Left ventricle myocardium inferior (tissue), 1 donor: ENCODE measurements at places on chromosomes 2 and 18.

DNA sequence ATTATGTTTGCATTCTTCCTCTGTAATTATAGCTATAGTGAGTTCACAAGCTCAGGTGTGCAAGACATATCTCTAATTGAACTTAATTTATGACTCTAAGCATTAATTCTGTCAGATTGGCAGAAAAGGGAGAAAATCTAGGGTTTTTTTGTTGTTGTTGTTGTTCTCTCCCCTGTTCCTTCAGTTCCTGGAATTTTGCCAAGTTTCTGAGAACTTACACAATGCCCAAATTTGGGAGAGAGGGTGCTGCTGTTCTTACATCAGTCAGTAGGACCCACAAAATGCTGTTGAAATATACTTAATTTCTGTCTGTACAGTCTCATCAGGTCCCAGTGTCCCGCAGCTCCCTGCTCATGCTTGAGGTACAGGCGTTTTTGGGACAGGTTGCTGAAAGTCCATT, 221.8 kb upstream of the RBMS1 start:
- DNase-seq, result no peak

GRCh38 chr2:3420076-3420768, 40.7 kb downstream of the TRAPPC12 start:
- DNase-seq, result no peak

DNA sequence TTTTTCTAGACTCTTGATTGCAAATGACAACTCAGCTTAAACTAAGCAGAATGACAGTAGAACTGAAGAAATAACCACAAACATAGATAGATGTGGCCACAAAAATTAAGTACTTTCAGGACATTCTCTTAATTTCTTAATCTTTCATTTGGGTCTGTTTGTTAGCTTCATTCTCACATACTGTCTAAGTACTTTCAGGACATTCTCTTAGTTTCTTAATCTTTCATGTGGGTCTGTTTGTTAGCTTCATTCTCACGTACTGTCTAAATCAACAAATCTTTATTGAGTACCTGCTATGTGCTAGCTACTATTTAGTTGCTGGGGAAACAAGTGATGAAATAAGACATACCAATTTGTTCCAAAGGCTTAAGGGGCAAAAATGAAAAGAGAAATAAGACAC, 35.1 kb downstream of the FAM117B start:
- no peak for DNase-seq

GRCh38 chr18:71797554-71797953, 746.6 kb downstream of the CBLN2 start:
- DNase-seq, result no peak

DNA sequence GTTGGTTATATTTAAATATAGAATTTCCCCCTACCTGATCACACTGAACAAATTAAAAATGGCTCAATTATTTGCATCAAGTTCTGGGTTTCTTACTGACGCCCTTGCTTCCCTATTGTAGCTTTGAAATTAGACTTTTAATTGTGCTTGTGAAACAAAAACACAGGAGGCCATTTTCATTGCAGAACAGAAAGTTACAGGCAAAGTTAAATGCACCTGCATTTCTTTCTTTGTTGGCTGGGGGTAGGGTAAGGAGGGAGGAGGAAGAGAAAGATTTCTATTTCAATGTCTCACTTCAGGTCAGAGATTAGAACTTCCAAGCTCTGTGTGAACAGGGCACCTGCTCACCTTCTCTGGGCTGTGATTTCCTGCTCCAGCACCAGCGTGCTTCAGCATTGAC, 199.6 kb downstream of the BCL11A start:
- DNase-seq, result no peak

DNA sequence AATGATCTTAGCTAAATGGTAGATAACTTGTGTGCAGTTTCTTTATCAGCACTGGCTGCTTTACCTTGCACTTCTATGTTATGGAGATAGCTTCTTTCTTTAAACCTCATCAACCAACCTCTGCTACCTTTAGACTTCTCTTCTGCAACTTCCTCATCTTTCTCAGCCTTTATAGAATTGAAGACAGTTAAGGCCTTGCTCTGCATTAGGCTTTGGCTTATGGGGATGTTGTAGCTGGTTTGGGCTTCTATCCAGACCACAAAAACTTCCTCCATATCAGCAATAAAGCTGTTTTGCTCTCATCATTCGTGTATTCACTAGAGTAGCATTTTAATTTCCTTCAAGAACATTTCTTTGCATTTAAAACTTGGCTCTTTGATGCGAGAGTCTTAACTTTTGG, 123.7 kb downstream of the PIK3C3 start:
- DNase-seq, result no peak
